ENCODE measurements at places on chromosomes 1 and 21.

GRCh38 chr1:89855413-89856123 is 34.7 kb downstream of the LRRC8D start:
- DNase-seq: no peak

DNA sequence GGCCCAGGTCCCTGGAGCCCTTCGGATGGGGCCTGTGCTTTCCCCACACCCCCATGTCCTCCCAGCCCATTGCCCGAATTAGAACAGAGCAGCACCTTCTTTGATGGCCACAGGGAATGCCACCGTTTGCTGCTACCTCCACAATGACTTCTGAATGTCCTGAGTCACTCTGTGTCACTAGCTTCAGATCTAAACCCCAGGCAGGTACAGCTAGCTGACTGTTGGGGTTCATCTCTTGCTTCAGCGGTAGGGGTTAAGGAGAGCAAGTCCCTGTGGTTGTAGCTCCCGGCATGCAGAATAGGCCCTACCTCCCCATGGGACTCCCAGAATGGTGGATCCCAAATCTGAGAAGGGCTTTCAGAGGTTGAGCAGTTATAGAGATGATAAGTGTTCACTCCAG is 291.1 kb upstream of the POU3F1 start:
- DNase-seq: no peak

- DNase-seq: no peak
Measured at GRCh38 chr21:19420565-19420964, 1017.0 kb upstream of the TMPRSS15 start.

DNA sequence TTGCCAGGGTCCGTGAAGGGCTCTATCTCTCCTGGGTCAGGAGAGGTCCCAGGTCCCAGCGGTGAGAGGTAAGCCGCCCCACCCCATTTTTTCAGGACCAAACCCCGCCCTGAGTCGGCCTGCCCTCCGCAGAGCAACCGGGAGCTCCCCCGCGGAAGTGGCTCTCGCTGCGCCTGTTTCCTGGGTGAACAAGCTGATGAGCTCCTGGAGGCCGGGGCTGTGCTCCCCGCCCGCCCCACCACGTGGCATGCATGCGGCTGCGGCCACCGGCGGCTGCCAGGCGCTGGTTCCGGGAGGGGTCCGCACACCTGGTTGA is 32.0 kb downstream of the ZBTB17 start:
- DNase-seq: no peak

- DNase-seq: no peak
Measured at GRCh38 chr1:156742801-156743200, 1.9 kb upstream of the MRPL24 start.

DNA sequence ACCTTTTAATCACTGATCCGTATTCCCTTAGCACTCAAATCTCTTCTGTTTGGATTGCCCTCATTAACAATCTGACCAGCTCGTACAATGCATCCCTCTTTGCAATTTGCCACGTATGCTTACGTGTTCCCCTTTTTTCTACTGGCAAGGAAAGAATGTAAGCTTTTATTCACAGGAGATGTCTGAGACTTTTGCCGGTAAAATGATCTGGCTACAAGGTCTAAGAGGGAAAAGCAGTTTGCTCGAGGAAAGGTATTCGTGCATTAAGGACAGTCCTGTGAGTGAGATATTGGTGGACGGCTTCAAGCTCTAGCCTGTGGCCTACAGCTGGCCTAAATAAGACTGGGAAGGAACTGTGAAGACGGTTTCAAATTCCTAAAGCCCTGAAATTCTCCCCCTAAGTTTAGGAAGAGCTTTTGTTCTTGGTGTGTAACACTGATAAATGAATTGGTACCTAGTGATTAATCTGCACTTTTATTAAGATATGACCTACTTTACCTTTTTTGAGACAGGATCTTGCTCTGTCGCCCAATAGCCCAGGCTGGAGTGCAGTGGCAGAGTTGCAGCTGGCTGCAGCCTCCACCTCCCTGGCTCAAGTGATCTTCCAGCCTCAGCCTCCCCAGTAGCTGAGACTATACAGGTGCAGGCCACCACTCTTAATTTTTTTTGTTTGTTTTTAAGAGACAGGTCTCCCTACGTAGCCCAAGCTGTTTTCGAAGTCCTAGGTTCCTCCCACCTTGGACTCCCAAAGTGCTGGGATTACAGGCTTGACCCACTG is 895 bp upstream of the UBR4 start:
- DNase-seq: no peak

DNA sequence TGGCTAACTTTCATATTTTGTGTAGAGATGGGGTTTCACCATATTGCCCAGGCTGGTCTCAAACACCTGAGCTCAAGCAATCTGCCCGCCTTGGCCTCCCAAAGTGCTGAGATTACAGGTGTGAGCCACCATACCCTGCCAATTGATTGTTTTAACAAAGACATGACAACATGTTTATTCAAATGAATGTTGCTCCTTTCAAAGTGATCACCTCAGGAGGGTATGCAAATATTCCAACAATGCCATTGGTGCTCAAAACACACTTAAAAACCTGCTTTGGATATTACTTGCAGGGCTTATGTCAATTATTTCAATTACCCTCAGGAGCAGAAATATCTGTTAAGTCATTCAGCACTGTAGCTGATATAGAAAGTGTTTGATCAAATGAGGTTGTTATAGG is 7.9 kb downstream of the LAX1 start:
- DNase-seq: no peak

- no peak for DNase-seq
Measured at GRCh38 chr1:15736892-15737261, 819 bp downstream of the SLC25A34 start.

GRCh38 chr1:2429780-2430591 is 17.6 kb upstream of the PEX10 start:
- DNase-seq: no peak

GRCh38 chr1:217253351-217253750 is 377.5 kb downstream of the GPATCH2 start:
- no peak for DNase-seq

GRCh38 chr1:227795732-227796131 is 19.7 kb upstream of the PRSS38 start:
- DNase-seq: no peak

GRCh38 chr1:34263406-34263805 is 86.7 kb downstream of the C1orf94 start:
- DNase-seq: no peak

DNA sequence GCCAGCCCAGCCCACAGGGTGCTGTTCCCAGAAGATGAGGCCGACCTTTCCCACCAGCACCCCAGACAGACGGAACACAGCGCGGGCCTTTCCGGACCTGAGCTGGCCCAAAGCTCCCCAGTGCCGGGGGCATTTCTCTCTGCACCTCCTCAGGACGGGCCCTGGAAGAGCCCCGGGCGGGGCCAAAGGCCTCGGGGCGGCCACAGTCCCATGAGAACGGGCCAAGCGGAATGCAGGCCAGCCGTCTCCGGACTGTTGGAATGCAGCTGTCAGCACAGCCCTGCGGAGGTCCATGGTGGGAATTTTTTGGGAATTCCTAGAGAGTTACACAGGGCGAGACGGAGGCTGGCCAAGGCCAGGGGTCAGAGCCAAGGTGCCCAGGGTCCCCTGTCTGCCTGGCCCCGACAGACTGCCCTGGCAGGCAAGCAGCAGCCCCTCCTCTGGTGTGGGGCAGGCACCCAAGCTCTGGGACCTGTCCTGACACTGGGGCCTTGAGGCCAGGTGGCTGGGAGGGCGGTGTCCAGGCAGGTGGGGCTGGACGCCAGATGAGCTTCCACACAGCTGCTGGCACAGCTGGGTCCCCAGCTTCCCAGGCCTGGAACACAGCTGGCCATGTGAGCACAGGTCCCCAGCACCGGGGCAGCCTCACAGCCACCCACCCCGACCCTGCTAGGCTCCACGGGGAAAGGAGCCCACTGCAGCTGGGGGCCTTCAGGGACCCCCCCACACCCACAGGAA is 63.0 kb downstream of the MEGF6 start:
- DNase-seq: no peak

DNA sequence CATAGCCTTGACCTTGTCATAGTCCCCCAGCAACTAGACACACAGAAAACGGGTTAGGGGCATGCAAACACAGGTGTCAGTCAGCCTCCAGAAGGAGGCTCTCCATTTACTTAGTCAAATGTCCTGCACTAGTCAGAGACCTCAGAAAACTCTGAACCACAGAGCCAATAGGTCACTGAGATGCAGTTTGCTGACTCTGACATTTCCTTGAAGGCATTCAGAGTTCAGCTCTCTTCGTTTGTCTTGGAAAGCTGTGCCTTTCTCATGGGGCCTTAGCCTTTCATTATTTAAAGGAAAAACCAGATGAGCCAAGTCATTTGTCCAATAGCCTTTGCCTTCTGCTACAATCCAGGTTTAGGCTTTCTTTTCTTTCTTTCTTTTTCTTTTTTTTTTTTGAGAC is 3.5 kb downstream of the OLFML2B start:
- no peak for DNase-seq

DNA sequence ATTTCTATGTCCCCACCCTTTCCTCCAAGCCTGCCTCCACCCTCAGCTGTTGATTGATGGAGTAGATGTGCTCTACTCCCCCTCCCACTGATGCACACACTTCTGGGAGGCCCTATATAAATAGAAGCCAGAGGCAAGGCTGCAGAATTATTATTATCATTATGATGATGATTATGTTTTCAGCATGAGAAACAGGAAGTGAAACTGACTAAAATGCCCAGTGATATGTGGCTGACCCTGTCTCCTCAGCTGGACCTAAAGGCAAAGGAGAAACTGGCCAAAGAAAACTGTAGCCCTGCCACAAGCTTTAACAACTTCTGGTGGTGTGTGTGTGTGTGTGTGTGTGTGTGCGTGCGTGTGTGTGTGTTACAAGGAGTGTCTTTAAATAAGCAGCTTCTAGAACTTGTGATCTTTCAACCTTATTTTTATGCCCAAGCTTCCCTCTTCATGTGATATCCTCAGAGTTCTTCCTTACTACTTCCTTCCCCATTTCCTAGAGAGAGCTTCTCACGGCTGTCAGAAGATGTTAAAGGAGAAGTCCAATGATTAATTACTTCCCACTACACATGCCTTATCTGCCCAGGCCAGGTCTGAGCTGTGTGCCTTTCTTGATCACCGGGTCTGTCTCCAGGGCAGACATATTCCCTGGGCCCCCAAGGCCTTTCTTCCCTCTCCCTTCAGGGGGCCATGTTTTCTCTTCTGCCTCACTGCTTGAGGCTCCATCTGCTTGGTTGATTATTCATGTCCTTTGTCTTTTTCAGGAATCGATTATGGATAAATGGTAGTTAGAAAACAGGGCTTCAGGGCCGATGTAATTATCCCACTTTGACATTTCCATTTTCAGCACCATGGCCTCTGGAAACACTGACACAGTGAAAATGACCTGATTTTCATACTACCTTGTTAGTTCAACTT is 11.6 kb upstream of the MAPKAPK2 start:
- no peak for DNase-seq

- peak; percentile 87 for DNase-seq
Measured at GRCh38 chr1:151130987-151131586, 15.3 kb downstream of the SEMA6C start.

GRCh38 chr21:33135925-33136324 is 66.0 kb downstream of the OLIG1 start:
- no peak for DNase-seq

- DNase-seq: no peak
Measured at GRCh38 chr1:36572142-36572715, 89.5 kb upstream of the CSF3R start.

DNA sequence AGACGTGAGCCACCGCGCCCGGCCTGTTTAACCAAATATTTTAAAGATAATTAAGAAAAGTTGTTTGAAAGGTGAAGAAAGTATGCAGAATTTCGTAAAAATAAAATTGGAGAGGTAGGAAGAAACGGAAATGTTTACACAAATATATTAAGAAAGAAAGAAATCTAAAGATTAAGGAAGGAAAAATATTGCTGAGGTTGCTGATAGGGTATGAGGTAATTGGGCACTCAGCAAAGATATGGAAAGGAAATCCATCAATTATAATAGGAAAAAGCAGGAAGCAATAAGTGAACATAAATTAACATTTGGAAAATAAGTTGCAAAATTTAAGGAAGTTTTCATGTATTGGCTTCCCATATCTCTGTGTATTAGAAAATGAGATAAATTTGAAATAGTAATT is 225.9 kb downstream of the KCNT2 start:
- DNase-seq: no peak

- DNase-seq: no peak
Measured at GRCh38 chr1:89631816-89632656, 884 bp upstream of the LRRC8C start.

GRCh38 chr1:91502672-91503184 is 2.1 kb downstream of the CDC7 start:
- DNase-seq: no peak

GRCh38 chr1:187762118-187762517 is 933.4 kb downstream of the PLA2G4A start:
- no peak for DNase-seq

DNA sequence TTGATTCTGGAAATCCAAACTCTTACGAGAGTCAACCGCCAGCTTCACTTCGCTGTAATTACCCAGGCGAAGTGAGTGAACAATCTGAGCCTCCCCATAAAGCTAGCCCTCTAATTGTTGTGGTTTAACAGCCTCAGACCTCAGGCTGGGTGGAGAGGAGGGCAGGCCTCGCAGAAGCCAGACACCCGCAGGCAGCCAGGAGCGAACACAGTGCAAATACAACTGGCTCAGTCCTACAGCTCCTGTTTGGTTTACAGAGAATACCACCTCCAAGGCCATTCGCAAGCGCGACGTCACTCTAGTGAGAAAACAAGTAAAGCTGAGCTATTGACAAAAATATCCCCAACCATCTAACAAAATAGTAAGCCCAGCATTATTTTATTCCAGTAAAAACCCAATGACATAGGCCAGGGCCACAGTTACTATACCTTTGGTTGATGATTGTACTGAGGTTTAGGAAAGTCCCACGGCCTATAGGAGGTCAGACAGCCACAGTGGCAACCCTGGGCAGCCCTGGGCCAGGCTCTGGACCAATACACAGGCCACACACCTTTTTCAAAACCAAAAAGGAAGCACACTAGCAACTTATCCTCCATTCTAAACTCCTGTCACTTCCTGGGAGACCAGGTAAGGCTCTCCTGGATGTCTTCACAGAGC is 163.3 kb downstream of the ETS2 start:
- no peak for DNase-seq

DNA sequence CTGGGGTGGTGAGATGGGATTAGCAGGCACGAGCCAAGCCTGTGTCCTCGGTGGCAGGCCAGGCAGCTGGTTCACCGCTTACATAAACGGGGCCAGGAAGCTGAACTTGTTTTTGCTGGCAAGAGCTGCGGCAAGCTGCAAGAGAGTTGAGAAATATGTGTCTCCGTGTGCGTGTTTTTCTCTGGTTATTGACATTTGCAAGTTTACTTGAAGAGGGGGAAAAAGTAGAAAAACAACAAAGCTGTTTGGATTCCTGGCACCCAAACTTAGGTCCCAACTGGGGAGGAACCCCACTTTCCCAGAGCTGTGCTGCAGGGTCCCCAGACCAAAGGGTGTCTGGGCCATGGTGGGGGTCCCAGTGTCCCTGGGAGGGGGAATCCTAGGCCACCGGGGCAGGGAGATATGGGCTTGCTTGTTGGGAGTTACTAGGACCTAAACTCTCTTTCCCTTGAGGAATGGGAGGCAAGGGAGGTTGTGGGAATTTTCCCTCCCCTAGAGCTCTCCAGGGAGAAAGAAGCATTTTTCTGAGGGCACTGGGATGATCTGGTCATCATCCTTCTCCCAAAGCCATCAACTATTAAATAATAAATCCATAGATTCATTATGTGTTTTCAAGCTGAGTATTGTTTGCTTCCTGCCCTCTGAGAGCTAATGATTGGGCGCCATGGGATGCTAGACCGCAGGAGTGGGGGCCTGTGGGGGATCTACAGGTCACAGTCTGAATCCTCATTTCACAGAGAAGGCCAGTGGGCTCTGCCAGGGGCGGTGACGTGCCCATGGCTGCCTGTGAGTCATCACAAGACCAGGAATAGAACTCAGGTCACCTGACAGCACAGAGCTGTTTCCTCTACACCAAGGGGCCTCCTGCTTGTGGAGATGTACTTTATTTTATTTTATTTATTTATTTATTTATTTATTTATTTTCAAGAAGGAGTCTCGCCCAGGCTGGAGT is 14.8 kb downstream of the IL6R start:
- DNase-seq: no peak

All from H1 (cell line).